ENCODE measurements at places on chromosomes 13 and 19. TPM values are rescaled to one million over a fixed set of nuclear protein-coding genes. Genes with fewer than 3 reads are reported as not detected.

Gene SELENOV
- total RNA-seq: not detected

Gene PDE4C
- total RNA-seq: 5.7 TPM

Gene ARHGAP45
- 16.8 TPM for total RNA-seq

Gene SIGLEC12
- not detected for total RNA-seq

Gene SHISA2
- 116 TPM for total RNA-seq

Gene KIR2DL1
- not detected for total RNA-seq

Gene ICAM3
- 2.7 TPM for total RNA-seq
